SHP77 (cell line): ENCODE measurements at places on chromosomes 7 and 10.

- no peak for DNase-seq
Observed at GRCh38 chr7:102892631-102893278, 20.0 kb upstream of the LRRC17 start.

DNA sequence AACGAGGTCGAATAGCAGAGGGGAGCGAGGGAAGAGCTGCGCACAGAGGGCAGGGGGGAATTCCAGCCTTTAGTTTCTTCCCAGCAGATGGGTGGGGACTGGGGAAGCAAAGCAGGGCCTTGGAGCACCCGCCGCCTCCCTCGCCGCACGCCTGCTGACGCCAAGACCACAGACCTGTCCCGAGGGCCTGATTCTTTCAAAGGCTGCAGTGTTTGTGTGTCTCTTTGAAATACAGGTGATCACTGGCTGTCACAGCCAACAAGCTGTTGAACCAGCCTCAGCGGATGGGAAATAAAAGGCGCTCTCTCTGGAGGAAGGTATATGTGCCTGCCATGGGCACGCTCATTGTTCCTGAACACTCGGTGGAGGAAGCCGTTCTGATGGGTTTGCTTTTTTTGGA, 119.3 kb downstream of the FAM53B start:
- DNase-seq = no peak

DNA sequence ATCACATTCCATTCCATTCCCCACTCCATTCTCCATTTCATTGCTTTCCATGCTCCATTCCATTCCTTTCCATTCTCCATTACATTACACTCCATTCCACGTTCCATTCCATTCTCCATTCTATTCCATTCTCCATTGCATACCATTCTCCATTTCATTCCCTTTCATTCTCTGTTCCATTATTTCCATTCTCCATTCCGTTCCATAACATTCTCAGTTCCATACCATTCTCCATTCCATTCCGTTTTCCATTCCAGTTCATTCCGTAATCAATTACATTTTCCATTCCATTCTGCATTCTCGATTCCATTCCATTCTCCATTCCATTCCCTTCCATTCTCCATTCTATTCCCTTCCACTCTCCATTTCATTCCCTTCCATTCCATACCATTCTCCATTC, 86.4 kb downstream of the NSUN6 start:
- DNase-seq = no peak

DNA sequence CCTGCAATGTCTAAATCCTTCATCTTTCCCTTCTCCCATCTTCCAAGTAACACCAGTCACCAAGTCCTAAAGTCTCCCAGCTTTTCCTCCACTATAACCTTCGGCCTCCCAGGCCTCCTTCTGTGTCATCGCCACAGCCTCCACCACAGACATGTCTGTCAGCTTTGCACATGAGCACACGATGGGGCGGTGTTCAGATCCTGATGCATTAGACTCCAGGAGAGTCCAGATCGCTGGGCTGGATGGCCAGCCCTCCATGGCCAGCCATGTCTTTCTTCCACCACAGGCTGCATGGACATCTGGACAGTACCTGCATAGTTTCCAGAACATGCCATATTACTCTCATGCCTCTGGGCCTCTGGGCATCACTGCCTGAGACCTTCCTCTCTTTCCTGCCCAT, 974.2 kb upstream of the ZNF722 start:
- DNase-seq = no peak

- no peak for DNase-seq
Observed at GRCh38 chr7:128876127-128876526, 13.5 kb downstream of the ATP6V1F start.

- DNase-seq = no peak
Observed at GRCh38 chr7:7793249-7793648, 74.8 kb upstream of the RPA3 start.

GRCh38 chr10:69866246-69866687, 64.6 kb downstream of the COL13A1 start:
- DNase-seq = no peak

DNA sequence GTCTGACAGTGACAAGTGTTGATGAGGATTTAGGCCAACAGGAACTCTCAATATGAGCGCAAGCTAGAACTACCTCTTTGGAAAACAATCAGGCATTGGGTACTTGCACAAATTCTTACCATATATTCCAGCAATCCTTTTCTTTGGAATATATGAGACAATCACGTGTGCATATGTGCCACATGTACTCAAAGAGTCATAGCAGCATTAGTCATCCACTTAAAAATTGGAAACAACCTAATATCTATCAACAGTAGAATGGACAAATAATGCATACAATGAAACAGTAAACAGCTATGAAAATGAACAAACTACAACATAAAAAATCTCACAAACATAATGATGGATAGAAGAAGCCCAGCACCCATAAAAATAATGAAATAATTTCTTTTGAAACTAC, 179.7 kb downstream of the GLI3 start:
- DNase-seq = no peak

- DNase-seq = no peak
Observed at GRCh38 chr10:114239994-114240345, 916 bp downstream of the VWA2 start.

DNA sequence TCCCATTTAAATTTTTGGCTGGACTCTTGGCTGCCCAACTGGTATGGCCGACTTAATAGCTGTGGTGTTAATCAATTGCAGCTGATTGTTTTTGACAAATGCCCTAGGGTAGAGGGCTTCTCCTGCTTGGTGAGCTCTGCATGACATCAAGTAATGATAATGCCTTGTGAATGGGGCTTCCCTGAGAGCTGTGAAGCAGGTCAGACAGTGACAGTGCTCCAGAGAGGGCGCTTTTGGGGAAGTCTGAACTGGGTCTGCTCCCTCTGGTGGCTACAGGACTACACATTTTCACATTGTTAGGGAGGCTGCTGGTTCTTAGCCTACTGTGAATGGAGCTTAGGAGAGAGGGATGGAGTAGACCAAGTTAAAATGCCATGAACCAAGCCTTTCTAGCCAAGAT, 98.8 kb downstream of the SDK1 start:
- DNase-seq = peak; percentile 44

DNA sequence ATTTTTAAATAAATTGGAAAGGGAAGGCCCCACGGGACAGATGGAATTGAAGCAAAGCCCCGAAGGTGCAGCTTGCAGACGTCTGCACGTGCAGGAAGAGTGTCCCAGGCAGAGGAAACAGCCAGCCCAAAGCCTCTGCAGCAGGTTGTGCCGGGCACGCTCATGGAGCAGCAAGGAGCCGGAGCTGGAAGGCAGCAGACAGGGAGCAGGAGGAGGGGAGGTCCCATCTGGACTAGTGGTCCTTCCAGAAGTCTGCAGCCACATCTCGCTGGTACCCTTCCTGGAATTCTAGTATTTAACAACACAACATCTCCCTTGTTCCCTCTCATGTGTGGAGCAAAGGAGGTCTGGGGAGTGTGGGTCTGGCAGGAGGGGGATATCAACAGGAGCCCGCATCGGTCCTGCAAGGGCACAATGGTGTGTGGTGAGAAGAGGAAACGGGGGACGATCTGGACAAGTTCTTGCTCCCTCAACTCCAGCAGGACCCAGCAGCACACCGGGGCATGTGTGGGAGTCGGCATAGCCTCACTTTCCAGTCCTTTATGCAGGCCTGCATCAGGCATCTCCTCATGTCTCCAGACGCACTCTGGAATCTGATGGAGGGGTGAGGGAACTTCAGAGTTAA, 169.3 kb downstream of the GRID1 start:
- no peak for DNase-seq

DNA sequence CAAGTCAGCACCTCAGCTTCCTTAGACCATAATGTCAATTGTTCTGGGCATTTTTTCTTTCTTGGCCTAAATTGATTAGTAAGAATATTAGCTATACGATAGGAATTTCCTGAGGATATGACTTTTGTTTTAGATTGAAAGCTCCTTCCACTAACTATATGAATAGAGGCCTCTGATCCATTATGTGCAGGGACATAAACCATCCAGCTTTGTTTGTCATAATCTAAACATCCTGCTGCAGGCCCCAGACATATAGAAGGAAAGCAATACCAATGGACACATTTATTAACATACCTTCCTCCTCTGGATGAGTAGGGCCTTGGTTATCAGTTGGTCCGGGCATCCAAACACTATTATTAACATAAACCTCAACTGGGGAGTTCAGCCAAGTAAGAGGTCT, 4.3 kb upstream of the GIMAP4 start:
- DNase-seq = no peak

DNA sequence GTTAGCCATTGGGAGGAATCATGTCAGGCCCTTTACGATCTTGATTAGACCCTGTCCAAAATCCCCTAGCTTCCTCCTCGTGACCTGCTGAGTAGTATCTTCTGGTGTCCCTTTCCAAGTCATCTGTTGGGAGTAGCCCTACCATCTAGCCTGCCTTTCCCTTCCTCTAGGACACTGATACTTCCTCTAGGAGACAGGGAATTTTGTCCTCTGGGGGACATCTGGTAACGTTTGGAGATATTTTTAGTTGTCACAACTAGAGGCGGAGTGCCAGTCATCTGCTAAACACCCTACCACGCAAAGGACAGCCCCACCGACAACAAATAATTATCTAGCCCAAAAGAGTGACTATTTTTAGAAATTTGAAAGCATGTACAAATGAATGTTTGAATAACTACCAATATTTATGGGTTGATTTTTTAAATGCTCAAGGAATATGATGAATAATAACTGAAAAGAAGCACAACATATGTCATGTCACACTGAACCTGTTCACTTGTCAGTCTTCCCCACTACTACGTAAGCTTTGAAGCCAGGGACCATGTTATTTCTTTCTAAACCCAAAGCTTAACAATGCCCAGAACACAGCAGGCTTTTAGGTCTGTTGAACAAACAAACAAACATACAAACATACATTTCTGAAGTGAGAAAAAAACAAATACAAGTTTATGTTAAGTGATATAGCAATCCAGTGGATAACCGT, 105.9 kb downstream of the ARHGAP12 start:
- DNase-seq = no peak

DNA sequence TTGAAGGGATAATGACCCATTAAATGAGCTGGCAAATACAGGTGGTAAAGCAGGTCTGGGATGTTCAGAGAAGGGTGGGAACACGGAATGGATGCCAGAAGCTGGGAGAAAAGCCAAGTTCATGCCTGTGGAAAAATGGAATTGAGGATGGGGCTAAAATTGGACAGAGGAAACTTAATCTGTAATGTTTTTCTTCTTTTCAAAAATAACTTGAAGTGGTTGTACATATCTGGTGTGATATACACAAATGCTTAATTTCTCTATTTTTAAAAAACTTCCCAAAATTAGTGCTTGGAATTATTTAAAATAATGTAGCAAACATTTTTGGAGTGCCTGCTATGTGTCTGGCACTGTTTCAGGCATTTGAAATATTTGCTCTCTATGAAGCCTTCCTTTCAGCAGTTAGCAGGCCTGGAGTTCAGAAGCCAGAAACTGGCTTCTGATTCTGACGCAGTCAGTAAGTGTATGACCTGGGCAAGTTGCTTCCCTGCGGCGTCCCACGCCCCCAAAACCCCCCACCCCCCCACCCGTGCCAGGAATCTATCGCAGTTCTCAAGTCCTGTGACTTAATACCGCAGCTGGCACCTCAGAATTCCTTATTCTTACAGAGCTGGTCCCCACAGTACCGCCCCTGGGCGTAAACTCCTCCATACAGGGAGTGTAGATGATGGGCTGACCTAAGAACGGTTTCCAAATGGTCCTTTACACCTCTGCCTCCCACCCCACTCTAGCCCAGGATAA, 828 bp upstream of the MALSU1 start:
- DNase-seq = no peak

DNA sequence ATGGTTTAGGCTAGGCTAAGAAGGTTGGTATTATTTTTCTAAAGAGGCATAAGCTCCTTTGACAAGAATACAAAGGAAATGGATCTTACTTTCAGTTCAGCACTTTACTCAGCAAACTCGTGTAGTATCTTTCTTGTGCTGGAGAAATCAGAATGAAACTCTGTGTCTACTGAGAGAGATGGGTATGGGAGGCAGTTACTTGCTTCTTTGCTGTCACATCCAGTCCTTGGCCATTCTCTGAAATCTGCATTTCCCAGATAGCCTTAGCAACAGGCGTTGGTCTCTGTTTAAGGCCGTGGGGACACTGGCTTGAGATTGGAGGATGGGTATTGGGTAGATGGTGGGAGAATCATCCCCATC, 180.5 kb downstream of the NRP1 start:
- no peak for DNase-seq

GRCh38 chr10:522350-522749, 167.1 kb downstream of the DIP2C start:
- DNase-seq = no peak

DNA sequence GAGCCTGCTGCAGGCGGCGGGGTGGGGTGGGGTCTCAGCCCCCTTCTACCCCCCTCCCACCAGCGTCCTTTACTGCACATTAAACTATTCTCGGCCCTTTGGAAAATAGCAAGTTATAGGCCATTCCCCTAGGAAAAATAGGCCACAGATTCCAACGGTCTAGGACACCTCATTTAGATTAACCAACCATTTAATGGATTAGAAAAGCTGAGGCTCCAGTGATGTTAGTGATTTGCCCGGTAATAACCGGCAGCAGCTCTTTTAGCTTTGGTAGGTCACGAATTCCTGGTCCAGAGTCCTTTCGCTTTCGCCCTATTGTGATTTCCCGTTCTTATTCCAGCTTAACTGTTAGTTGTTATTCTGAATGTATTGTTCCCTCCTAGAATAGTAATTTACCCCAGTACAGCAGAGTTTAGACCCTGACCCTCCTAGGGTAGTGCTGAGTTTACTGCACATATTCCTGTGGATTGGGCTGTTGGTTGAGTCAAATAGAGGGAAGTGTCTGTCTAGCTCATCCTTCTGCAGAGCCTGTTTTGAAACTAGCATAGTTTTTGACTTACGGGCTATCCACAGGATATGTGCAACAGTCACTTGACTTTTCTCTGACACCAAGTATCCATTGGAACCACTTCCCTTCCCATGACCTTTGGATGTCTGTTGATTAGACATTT, 754 bp downstream of the GSTO1 start:
- DNase-seq = no peak

DNA sequence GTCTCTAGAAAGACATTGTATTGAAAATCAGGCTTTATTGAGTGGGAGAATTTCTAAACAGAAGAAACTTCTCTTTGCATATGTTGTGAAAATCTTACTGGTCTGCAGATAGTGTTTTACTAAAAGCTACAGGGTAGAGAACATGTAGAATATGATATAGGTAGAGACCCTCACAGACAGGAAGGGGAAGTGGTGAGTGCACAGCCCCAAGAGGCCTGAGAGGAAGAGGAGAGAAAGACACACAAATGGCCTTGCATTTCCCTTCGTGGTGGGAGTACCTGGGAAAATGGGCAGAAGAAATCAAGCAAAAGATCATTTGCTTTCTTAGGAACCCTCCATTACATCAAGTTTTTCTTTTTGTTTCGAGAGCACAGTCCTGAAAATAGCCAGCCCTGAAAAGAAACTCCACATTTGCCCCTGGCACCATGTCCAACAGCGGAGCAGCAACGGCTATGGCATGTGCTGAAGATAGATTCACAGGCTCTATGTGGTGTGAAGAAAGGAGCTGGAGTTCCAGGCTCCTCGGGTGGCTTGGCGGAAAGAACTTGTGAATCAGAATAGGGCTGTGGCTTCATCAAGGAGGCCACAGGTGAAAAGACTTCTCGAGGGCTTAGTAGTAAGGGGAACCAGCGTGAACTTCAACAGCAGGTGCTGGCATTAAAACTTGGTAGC, 143.5 kb downstream of the CALCR start:
- DNase-seq = no peak
